ENCODE measurements at places on chromosomes 16 and 17.

- DNase-seq = no peak
Observed at GRCh38 chr16:50809561-50809960, 67.7 kb downstream of the CYLD start.

GRCh38 chr16:4184038-4184702, 57.7 kb downstream of the SRL start:
- DNase-seq = no peak

- DNase-seq = no peak
Observed at GRCh38 chr17:57881783-57882351, 32.0 kb upstream of the MRPS23 start.

DNA sequence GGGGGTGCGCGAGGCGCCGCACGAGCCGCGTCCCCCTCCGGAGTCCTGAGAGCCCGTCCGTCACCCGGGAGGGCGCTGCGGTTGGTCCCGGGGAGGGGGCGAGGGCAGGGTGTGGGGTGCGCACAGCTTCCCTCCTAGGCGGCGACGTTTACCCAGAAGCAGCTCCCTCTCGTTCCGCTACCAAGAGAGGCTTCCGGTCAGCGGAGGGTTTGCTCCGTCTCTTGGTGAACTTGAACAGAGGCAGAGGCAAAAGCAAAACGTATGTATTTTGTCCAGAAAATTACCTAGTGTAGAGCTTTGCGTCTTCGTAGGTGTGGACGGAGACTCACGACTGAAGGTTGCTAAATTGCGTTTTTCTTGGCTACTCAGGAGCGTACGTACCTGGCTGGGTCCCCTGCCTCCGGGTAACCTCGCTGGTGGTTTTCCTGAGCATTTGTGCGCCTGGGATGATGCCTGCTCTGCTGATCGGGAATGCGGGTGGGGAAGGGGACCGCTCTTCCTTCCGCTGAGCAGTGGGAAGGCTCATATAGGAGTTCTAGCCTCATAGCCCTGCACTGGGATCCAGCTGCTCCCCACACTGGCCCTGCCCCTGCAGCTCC, 833 bp downstream of the WSCD1 start:
- no peak for DNase-seq

GRCh38 chr17:78853926-78854394, 13.3 kb upstream of the USP36 start:
- DNase-seq = no peak

DNA sequence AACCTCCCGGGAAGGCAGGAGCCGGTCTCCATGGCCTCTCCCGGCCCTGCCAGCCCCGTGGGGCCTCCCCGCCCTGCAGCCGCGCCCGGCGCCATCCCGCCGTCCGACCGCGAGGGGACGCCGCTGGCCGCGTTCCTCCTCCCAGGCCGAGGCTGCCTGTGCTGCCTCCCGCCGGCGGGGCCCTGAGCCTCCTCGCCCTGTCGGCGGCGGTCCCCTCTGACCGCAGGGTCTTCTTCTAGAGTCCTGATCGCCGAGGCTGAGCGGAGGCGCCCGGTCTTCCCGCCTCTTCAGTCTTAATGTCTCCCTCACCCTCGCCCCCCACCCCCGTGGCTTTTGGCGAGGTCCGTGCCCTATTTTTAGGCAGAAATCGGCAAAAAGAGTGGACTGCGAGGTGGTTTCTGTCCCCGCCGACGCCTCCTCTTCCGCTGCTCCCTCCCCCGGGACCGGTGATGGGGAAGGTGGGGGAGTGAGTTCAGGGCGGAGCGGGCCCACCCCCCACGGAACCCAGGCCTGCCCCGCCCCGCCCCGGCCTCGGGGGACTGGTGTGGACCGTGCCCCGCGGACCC, 794 bp upstream of the CPNE7 start:
- DNase-seq = peak; percentile 70

DNA sequence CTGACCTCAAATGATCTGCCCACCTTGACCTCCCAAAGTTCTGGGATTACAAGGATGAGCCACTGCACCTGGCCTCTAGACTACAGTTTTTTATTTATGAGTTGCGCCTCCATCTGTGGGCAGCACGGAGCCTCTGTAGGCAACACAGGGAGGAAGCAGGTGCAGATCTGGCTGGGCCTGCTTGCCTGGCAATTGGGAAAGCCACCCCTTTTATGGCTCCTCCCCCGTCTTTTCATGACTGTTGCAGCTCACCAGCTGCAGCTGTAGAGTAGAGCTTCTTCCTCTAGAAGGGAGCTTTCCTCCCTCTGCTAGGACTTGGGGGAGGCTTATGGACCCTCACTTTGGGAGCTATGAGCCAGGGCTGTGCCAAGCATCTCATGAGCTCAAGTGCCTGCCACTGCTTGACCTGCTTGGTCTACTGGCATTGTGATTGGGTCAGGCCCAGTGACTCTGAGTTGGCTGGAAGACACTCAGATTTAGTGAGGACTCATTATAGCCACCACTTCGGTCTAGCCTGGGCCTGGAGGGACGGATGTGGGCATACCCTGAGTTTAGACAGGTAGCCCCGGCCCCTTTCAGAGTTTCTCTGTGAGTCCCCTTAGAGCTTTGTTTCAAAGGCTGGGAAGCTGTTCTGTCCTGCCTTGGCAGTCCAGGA, 6.9 kb upstream of the SLC7A6 start:
- no peak for DNase-seq

- no peak for DNase-seq
Observed at GRCh38 chr16:69865701-69866100, 85.4 kb upstream of the CLEC18A start.

GRCh38 chr16:14302031-14302398, 230.9 kb downstream of the MRTFB start:
- DNase-seq = no peak

GRCh38 chr16:73530529-73530928, 482.6 kb upstream of the ZFHX3 start:
- no peak for DNase-seq

GRCh38 chr17:55518510-55518909, 7.3 kb upstream of the SMIM36 start:
- DNase-seq = no peak

DNA sequence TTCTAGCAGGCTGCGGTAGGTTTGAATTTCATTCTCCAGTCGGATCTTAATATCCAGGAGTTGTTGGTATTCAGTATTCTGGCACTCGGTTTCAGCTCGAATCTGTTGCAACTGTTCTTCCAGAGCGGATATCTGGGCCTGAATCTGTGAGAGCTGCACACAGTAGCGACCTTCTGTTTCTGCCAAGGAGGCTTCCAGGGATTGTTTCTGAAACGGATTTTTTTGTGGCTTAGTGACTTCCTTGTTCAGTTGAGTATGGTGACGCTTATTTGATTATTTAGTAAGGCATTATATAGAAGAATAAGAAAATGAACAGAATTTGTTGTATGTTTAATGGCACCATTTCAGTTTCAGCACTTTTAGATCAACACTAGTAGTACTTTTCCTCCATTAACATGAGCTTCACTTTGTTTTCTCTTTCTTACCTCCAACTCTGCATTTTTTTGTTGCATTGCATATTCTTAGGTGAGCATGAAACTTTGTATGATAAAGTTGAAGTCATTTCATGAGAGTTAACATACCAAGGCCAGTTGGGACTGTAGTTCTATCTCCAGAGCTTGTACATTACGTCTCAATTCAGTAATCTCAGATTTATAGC, 2.8 kb downstream of the KRT10 start:
- DNase-seq = no peak

DNA sequence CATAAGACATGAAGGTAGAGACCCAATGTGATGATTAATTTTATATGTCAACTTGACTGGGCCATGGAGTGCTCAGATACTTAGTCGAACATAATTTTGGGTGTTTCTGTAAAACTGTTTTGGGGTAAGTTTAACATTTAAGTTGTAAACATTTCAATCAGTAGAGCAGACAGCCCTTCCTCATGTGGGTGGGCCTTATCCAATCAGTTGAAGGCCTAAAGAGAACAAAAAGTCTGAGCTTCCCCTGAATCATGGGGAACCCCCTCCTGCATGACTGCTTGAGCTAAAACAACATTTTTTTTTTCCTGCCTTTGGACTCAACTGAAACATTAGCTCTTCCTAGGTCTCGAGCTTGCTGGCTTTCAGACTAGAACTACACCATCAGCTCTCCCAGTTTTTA, 327.3 kb upstream of the SOX9 start:
- no peak for DNase-seq

DNA sequence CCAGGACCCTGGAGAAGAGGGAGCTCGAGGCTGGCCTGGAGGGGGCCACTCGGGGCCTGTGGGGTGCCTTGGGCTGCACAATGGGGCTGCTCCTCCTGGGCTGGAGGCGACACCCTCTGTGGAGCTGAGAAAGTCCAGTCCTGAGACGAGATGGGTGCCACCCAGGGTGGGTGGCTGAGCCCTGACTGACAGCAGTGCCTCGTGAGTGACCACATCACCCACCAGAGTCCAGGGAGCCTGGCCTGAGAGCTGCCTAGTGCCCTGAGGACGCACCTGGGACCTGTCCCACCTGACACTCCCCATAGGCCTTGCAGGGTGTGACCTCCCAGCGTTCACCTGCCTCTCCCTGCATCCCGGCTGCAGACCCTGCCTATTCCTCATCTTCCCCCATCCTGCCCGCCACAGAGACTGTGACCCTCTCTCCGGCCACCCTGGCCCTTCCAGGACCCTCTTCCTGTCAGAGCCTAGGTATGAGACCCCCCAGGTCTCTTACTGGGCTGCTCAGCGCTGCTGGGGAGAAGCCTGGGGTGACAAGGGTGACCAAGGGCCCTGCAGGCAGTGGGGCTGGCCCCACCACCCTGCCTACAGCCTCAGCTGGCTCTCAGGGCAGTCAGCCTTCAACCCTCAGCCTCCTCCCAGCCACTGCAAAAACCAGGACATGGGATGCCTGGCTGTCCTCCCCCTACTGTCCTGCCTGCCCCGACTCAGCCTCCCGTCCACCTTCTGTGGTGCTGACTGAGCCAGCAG, 41.2 kb downstream of the TNFRSF13B start:
- no peak for DNase-seq

DNA sequence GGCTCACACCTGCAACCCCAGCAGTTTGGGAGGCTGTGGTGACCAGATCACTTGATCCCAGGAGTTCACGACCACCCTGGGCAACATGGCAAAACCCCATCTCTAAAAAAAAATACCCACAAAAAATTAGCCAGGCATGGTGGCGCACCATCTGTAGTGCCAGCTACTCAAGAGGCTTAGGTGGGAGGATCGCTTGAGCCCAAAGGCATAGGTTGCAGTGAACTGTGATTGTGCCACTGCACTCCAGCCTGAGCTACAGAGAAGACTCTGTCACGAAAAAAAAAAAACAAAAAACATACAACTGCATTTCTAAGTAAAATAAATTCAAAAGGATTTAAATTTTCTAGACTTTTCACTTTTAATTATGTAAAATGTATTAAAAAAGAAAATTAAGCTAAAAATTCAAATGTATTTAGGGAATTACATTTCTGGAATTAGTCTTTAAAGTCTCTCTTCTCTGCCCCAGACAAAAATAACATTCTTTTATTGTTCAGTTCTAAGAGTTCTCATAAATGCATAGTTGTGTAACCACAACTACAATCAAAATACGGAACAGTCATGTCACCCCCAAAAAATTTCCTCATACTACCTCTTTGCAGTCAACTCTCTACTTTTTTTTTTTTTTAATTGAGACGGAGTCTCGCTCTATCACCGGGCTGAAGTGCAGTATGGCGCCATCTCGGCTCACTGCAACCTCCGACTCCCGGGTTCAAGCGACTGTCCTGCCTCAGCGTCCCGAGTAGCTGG, 14.1 kb downstream of the FAM222B start:
- DNase-seq = no peak

DNA sequence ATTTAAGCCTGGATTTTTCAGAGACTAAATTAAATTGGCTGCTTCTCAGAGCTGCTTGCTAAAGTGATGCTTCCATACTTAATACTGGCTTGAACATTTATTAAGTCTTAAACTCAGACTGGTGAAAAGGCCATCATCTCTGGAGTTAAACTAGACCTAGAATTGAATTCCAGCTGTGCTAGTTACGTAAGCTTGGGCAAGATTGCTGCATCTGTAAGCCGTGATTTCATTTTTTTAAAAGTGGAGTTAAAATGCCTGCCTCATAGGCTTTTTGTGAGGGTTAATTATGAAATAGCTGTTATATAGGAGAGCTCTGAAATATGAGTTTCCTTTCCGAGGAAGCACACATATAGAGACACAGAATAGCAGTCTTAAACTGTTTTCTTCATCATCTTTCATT, 84.7 kb downstream of the VAT1L start:
- no peak for DNase-seq

- no peak for DNase-seq
Observed at GRCh38 chr17:3718201-3718600, 5.5 kb upstream of the HASPIN start.

DNA sequence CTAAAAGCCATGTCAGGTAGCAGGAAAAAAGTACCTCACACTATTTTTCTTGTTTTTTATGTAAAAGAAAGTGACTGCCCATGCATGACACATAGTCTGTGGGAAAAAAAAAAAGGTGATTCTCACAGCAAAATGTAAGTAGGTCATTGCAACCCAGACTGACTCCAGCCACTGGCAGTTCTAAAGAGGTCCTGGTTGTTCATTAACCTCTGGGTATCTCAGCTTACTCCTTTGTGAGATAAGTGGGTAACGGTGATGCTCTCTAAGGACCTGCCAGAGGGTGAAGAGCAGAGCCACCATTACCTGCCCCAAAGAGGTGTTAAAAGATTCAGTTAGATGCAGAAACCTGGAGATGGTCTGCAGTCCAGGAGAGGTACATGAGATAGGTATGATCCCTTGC, 531.9 kb downstream of the GRIN2A start:
- DNase-seq = no peak

DNA sequence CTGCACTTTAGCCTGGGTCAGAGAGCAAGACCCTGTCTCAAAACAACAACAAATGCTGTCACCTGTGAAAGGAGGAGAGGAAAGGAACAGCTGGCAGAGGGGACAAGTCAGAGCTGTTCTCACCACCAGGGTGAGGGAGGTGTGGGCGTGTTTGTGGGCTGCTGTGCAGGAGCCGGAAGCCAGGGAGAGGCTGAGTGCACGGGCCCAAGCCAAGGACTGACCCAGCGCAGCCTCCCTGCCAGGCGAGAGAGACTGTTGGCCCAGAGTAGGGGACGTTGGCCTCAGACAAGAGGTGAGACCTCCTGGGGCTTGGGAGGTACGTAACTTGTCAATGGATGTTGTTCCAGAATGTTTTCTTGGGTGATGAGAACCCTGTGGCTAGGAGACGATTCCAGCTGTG, 10.7 kb downstream of the SPNS2 start:
- DNase-seq = peak; percentile 85

DNA sequence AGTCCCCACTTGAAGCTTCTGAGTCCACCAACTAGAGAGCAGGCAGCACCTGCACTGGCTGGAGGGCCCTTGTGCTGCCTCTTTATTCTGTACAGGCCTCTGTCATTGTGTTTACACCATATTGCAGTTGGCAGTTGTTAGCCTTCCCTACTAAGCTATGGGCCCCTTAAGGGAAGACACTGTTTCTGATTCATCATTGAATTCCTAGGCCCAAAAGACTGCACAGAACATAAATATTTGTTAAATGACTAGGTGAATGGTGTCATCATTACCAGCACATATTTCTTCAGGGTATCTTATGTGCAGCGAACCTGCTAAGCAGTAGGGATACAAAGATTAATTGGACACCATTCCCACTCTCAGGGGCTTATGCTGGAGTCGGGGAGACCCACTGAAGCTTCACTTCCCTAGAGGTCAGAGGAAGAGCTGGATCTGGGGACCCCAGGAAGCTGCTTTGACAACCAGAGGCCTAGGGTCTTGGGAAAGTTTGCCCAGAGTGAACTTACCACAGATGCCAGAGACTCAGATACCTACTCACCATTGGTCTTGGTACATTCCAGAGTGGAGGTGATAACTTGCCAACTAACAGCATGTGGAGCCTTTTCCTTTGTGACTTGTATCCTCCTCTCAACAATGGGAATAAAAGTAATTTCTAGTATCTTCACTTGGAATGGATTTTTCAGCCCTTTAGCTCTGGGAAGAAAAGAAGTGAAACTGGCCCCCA, 28.7 kb upstream of the DDX52 start:
- DNase-seq = no peak

- DNase-seq = peak; percentile 57
Observed at GRCh38 chr16:89407282-89407924, 83.0 kb downstream of the ANKRD11 start.
